ENCODE measurements at places on chromosomes 5 and 9.

DNA sequence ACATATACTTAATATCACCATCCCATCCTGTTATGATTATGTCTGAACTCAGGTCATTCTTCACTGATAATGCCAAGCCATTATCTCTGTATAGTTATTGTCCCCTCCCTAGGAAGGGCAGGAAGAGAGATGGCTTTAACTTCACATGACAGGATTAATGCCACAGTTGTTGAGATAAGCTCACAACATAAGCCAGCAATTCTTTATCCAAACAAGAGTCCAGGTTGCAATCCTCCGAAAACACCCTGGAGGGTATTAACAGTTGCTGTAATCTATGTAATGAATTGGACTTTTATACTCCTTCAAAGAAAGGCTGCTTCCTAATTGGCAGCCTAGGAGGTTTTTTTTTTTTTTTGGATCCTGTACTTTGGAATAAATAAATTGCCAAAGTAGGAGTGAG, 779.4 kb downstream of the SEMA5A start:
- DNase-seq = no peak

- no peak for DNase-seq
Observed at GRCh38 chr5:138686668-138687067, 66.6 kb upstream of the CTNNA1 start.

DNA sequence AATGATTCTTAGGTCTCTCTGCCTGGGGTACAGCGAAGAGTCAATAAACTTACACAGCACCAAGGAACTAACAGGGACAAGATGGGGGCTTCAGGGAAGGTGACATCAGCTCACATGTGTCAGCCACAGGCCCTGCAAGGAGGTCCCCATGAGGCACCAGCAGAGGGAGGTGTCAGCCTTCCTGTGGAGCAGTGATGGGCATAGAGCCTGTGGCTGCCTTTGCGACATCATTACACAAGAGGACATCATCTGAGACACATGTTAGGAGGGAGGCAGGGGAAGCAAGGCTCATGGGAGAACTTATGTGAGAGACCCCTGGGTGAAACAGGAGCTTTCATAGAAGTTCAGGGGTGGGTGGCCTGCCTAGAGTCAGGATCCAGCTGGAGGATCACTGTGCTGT, 389.6 kb downstream of the SEMA5A start:
- DNase-seq = no peak

GRCh38 chr9:138059196-138059595, 181.6 kb downstream of the CACNA1B start:
- no peak for DNase-seq

GRCh38 chr5:119951330-119951934, 322.1 kb downstream of the FAM170A start:
- DNase-seq = no peak

GRCh38 chr5:76930083-76930482, 22.8 kb upstream of the CRHBP start:
- no peak for DNase-seq

DNA sequence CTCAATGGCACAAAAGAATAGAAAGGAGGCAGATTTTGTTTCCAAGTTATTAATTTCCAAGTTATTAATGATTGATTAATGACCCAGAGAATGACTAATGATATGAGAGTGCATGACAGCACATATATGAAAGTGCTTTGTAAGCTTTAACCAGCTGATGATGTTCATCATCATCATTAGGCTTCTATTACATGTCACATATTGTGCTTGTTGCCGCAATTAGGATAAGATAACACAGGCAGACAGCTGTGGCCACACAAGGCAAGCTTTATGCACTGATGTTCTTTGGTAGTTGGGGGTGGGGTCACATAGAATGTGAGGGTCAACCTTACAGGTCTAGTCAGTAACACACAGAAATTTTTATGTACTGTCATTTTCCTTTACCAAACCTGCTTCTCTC, 219.7 kb downstream of the TRPM3 start:
- no peak for DNase-seq

DNA sequence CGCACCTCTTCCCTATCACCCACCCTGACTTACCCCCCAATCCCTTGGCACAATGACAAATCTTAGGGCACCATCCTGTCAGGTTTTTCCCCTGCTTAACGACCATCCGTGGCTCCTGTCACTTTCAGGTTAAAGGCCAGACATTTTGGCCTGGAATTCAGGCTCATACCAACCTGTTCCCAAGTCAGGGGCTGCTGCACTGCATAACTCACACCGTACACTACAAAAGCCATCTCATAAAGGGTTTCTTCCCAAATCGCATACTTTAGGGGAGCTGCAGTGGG, 7.5 kb upstream of the AKNA start:
- DNase-seq = no peak

DNA sequence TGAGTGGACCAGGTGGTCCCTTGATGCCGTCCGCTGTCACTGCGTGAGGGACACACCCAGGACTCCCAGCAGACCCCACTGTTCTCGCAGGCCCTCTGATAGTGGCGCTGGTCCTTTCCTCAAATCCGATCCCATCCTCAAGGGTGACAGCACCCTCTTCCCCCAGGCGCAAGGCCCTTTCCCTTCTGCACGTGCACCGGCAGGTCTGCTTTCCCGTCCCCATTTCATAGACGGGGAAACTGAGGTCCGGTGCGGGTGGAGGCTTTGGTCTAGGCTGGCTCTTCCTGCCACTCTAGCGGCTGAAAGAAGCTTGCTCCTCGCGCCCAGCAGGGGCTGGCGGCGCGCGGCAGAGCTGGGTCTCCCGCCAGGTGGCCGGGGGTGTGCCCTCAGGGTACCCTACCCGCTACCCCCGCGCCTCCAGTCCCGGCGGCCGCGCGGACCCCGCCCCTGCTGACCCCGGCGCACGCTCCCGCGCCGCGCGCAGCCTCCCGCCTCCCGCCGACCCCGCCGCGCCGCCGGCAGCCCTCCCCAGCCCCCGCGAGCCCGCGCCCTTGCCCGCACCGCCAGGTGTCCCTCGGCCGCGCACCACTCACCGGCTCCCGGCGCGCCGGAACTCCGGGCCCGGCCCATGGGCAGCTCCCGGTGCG, 453 bp downstream of the RASGEF1C start:
- DNase-seq = no peak

- no peak for DNase-seq
Observed at GRCh38 chr9:32738501-32739172, 44.7 kb upstream of the TMEM215 start.

DNA sequence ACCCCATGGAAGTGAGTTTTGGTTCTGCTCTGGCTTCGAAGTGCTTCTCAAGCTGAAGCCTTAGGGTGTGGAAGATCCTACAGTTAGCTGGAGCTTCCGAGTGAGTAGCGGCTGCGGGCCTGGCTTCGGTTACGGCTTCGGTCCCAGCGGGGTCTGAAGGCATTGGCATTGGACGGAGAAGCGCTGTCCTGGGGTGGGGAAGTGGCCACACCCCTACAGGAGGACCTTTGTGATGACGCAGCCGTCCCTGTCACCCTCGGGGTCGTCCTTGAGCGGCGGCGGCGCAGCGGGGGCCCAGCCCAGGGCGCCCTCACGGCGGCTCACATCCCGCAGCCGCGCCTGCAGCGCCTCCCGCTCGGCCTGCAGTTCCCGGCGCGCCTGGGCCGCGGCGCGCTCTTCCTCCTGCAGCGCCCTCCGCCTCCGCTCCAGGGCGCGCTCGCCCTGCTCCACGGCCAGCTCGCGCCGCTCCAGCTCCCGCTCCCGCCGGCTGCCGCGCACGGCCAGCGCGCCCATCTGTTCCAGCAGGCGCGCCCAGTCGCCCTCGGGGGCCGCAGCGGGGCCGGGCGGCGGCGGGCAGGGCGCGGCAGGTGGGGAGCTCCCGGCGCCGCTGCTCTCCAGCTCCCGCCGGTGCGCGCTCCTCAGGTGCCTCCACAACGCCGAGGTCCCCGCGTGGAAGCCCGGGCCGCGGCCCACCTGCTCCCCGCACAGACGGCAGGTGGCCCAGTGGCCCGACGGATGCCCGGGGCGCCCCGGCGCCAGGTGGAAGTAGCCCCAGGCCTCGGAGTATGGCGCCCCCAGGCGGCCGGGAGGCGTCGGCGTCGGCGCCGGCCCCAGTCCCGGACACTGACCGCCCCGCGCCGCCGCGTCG, 9.9 kb downstream of the ZBED3 start:
- DNase-seq = no peak

GRCh38 chr9:110291921-110292557, 35.7 kb upstream of the TXN start:
- DNase-seq = no peak

DNA sequence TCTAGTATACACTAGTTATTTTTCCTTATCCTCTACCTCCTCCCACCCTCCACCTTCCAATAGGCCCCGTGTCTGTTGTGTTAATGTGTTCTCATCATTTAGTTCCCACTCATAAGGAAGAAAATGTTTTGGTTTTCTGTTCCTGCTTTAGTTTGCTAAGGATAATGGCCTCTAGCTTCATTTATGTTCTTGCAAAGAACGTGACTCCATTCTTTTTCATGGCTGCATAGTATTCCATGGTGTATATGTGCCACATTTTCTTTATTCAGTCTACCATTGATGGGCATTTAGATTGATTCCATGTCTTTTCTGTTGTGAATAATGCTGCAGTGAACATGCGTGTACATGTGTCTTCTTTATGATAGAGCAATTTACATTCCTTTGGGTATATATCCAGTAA, 146.5 kb upstream of the GAS1 start:
- DNase-seq = no peak

GRCh38 chr9:114680259-114681001, 1.6 kb downstream of the TEX48 start:
- DNase-seq = no peak

- DNase-seq = no peak
Observed at GRCh38 chr5:180523629-180524466, 29.7 kb downstream of the CNOT6 start.

- no peak for DNase-seq
Observed at GRCh38 chr5:65926893-65927292, 518 bp downstream of the ERBIN start.

- DNase-seq = no peak
Observed at GRCh38 chr9:125272697-125273096, 11.1 kb downstream of the GAPVD1 start.

DNA sequence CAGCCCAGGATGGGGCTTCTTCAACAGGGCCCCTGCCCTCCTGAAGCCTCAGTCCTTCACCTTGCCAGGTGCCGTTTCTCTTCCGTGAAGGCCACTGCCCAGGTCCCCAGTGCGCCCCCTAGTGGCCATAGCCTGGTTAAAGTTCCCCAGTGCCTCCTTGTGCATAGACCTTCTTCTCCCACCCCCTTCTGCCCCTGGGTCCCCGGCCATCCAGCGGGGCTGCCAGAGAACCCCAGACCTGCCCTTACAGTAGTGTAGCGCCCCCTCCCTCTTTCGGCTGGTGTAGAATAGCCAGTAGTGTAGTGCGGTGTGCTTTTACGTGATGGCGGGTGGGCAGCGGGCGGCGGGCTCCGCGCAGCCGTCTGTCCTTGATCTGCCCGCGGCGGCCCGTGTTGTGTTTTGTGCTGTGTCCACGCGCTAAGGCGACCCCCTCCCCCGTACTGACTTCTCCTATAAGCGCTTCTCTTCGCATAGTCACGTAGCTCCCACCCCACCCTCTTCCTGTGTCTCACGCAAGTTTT, 23.6 kb downstream of the PCDHGC5 start:
- peak; percentile 59 for DNase-seq

DNA sequence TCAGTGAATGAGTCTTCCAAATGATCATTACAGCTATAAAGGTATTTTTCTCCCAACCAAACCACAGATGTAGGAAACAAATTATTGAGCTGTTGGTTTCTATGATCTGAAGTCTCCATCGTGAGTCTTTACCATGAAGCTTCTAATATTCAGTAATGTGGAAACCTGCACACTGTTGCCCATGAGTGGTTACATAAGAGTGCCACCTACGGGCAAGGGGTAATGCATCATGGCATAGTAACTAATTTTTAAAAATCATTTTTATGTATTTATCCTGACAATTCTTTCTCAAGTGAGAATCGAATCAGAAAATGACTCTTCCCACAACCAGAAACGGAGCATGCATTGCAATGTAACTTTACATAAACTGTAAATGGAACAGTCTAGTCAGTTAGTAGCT, 282.5 kb upstream of the SMARCA2 start:
- no peak for DNase-seq

DNA sequence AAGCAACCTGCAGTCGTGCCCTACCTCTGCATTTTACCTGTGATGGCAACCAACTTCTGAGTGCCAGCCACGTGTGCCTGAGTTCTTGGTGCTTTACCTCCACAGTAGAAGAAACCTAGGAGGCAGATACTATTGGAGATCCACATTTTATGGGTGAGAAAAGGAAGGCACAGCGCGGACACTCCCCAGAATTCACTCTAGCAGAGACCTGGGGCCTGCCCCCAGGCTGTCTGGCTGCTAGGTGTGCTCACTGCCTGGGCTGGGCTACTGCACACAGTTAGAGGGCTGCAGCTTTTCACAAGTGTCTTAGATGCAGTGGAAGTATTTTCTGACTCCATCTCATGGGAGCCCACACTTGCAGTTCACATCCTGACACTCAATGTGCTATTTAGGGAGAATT, 598.8 kb upstream of the ADAMTS16 start:
- DNase-seq = no peak

DNA sequence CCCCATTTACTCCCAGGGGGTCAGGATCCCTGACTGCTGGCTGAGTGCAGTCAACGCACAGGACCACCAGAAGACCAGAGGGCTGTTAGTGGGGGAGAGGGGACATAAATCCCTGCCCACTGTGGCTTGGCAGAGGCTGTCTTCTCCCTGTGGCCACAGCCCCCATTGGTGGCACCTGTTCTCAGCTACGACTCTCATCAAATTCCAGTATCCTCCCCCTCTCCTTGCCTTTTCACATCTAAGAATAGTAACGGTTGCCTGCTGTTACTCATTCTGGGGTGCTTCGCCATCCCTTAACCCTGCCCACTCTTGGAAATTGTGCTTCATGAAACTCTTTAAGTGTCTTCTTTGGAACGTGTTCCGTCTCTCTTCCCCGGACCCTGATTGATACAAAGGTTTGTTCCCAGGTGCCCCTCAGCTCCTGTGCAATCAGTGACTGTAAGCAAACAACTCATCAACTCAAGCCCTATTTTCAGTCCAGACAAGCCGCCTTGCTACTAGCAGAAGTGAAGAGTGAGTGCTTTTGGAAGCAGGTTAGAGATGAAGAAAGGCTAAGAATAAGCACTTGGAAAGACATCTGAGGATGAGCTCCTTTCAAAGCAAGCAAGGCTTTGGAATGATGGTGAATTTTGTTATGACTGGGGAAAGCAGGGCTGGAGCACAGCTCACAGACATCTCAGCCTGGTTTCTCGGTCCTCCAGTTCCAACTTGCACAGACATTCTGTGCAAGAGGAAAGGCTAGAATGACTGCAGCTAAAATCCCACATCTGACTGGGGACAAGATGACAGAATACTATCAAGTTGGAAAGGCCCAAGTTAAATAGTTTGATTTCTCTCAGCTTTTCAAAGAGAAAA, 22.9 kb upstream of the DENND1A start:
- DNase-seq = no peak
